AG04450 (cell line): ENCODE measurements at places on chromosomes 4 and X. TPM values are rescaled to one million over a fixed set of nuclear protein-coding genes. Genes with fewer than 3 reads are reported as not detected.

PALLD gene
- 159 and 214 TPM in 2 replicates for polyA plus RNA-seq

SYTL5 gene
- polyA plus RNA-seq: 2.1 and 2.3 TPM in 2 replicates

CLIC2 gene
- polyA plus RNA-seq: 0.55 and 1.2 TPM in 2 replicates

QRFPR gene
- polyA plus RNA-seq: not detected in 2 replicates
